ENCODE measurements at places on chromosomes 6 and 20.

DNA sequence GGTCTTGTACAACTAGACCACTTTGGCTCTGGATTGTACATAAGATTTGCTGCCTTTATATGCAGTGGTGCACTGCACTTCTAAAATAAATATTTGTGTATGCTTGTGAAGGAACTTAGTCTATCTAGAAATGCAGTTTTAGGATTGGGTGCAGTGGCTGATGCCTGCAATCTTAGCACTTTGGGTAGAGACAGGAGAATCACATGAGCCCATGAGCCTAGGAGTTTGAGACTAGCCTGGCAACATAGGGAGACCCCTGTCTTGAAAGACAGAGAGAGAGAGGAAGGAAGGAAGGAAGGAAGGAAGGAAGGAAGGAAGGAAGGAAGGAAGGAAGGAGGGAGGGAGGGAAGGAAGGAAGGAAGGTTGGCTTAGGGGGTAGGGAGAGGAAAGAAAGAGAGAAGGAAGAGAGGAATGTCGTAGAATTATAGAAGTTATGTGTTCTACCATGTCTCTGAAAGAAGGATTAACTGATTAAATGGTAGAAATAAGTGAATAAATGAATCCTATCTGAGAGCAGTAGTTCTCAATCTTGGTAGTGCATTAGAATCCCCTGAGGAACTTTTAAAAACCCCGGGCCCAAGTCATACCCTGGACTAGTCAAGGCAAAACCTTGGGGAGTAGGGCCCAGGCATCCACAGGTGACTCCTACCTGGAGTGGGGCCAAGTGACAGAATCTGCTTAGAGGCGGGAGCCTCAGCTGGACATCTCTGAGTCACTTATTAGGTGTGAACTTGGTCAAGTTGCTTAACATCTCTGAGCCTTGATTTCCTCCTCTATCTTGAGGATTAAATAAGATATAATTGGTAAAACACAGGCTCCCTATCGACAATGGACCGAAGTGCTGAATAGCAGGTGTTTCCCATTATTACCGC lies 130.3 kb downstream of the ZNF217 start:
- DNase-seq, result no peak

- no peak for DNase-seq
Measured at GRCh38 chr6:57024321-57024720, 22.2 kb upstream of the KIAA1586 start.

GRCh38 chr20:3658716-3659491 lies 4.3 kb downstream of the GFRA4 start:
- DNase-seq, result peak; percentile 11

DNA sequence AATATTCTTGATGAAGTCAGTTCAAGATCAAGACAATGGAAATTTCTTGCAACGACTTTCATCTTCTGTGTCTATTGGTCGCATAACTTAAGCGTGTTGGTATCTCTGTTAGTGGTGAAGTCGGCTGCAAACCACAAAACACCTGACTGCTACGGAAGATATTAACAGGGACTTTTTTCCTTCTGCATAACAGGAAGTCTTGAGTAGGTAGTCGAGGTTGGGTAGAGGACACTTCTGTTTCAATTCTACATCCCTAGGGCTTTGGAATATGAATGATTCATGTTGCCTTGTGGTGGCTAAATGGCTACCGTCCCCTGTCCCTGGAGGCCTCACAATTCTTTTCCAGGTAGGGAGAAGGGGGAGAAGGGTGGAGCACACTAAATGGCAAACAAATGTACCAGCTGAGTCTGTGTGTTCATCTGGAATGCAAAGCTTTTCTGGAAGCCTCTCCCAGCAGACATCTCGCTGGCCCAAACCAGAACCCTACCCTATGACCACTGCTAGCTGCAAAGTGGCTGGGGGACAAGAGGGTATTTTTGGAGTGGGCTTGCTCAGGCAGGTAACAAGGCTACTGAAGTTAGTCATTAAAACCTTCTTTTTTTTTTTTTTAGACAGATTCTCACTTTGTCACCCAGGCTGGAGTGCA lies 34.6 kb upstream of the NKX2-2 start:
- no peak for DNase-seq

GRCh38 chr6:109351231-109352130 lies 30.8 kb downstream of the CD164 start:
- DNase-seq, result peak; percentile 21

GRCh38 chr6:92114091-92114675 lies 1305.2 kb downstream of the EPHA7 start:
- no peak for DNase-seq

- no peak for DNase-seq
Measured at GRCh38 chr6:136552054-136552453, 1.8 kb upstream of the MAP7 start.

- DNase-seq, result no peak
Measured at GRCh38 chr6:105633814-105634213, 230.9 kb upstream of the PREP start.

GRCh38 chr20:25551413-25552215 lies 33.7 kb downstream of the NINL start:
- no peak for DNase-seq

DNA sequence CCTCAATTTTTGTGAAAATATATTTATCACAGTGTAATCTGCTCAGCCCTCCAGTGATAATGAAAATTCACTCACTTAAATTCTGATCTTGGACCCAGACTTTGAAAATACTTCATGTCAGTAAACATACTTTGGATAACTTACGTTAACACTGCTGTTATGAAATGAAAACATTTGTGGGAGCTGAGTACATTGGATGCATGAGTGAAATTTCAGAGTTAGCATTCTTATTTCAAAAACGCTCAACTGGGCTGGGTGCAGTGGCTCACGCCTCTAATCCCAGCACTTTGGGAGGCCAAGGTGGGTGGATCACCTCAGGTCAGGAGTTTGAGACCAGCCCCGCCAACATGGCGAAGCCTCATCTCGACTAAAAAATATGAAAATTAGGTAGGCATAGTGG lies 196.4 kb downstream of the UTRN start:
- DNase-seq, result no peak

DNA sequence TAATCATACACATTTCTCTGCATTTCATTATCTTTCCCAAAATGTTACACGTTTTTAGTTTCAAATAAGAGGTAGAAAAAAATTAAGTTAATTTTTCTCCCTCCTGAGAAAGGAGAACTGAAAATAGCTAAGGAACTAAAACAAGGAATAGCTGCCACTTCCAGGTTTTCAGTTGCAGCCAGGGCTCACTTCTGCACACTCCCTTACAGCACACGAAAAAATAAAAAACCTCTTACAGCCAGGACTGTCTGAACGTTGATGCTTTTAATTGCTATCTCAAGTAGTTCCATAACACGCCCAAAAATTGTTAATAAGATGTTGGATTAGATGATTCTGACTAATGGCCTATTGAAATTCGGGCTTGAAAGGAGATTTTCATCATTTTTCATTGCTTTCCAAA lies 153.7 kb upstream of the THBS2 start:
- no peak for DNase-seq

GRCh38 chr20:32655903-32656512 lies 17.7 kb downstream of the C20orf203 start:
- DNase-seq, result no peak

DNA sequence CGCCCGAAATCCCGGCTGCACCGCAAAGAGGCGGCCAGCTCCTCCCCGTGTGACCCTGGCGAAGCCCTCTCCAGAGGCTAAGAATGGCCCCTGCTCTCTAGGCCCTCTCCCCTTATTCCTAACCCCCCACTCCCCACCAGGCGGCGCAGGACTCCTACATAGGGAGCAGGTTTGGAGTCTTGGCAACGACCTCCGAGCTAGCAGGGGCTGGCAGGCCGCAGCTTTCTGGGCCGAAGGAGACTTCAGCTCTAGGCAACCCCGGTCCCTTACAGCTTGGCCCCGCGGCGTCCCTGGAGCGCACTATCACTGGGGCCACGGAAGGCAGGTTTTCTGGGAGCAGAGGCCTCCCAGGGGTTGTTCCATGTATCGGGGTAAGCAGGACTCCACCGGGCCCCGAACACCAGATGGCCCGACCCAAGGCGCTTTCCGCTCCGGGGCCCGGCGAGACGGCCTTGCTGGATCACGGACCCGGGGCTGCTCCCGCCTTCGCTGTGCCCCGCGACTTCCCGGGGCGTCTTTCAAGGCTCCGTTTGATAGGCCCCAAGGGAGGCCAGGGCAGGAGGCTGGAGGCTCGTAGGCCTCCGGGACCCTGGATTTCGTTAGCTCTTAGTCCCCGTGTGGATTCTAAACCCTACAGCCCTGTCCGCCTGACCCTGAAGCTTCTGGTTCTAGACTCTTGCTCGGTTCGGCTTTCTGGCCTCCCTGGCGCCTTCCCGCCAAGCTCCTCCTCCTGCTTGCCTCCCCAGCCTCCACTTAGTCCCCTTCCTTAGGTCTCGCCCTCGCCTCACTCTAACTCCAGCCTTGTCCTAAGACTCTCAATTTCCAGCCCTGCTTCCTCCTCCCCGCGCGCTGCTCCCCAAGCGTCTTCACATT lies 1.9 kb downstream of the SLC32A1 start:
- DNase-seq, result peak; percentile 39

GRCh38 chr6:139027620-139028182 lies 844 bp upstream of the ABRACL start:
- DNase-seq, result peak; percentile 30

DNA sequence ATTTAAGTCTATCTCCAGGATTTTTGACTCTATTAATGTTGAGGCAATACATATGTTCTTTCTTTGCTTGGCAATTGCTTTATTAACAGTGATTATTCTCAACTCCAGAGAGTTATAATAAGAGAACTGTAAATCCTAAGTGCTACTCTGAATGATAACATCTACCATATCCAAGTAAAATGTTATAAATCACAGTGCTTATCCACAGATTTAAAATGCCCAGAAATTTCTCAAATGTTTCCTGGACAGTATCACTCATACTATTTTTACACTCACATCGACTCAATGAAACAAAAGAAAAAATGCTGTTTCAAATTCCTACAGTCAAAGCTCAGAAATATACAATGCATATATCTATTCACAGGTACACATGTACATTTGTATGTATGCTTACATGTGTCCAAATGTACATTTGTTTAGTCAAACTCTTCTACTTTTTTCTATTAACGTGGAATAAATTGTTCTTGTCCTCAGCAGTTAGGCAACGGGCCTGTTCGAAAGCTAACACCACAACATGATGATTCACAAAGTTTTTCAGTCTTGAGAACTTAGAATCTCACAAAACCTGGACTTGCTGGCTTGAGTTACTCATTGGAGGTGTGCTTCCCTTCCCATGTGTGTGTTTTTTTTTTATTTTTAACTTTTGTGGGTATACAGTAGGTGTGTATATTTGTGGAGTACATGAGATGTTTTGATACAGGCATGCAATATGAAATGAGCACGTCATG lies 193.0 kb downstream of the GJA10 start:
- DNase-seq, result peak; percentile 56

GRCh38 chr6:116672306-116672705 lies 3.7 kb upstream of the ZUP1 start:
- DNase-seq, result no peak

GRCh38 chr20:22686097-22686496 lies 101.7 kb upstream of the FOXA2 start:
- peak; percentile 75 for DNase-seq
